ENCODE measurements at places on chromosomes 6 and 20.

- ATAC-seq, result no peak
Measured at GRCh38 chr20:52426856-52427255, 235.3 kb upstream of the ZFP64 start.

GRCh38 chr20:53943522-53944291 is 126.7 kb downstream of the BCAS1 start:
- ATAC-seq, result peak; percentile 31

GRCh38 chr6:26044140-26045064 is 42.8 kb upstream of the HFE start:
- ATAC-seq, result peak; percentile 9

- ATAC-seq, result no peak
Measured at GRCh38 chr6:6695625-6696276, 107.2 kb downstream of the LY86 start.

GRCh38 chr6:163661272-163661671 is 246.8 kb downstream of the QKI start:
- no peak for ATAC-seq

DNA sequence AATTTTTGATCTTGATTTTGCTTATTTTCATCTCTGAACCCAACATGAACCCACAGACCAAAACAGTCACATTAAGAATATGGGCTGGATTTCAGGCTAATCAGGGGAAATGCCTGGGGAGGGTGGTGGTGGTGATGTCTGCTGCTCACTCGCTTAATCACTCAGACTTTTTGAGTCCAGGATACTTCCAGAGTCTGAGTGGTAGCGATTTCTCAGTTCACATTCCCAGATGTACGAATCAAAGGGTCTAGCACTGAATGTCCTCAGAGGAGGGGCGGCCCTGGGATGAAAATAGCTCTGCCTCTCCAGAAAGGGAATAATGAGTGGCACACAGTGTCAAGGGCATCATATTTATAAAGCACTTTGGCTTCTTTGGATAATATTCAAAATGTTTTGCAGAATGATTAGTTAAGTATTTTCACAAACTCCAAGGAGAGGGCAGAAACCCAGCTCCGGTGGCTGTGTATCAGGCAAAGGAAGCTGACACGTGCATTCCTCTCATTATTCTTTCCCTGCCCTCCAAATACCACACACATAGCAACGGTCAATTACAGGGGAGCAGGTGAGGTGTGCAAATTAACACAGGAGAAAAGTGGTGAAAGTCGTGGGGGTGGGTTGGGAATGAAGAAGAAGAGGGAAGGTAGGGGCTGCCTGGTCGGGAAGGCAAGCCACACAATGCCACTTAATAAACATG is 345.2 kb upstream of the RSPO3 start:
- no peak for ATAC-seq

DNA sequence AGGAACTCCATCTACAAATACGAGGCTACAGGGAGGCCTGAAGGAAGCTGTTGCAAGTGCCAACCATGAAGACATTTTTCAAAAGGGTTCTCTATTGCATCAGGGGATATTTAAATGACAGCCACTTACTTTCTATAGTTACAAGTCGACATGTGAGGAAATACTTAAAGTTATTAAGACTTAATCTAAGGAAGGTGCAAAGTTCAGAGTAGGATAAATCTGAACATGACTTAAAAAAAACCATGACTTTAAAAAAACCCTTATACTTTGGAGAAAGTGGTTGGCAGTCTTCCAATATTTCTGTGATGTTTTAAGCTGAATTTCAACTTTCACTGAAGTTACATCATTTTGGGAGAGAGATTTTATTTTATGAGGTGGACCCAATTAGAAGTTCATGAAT is 56.3 kb upstream of the EMILIN3 start:
- ATAC-seq, result no peak

DNA sequence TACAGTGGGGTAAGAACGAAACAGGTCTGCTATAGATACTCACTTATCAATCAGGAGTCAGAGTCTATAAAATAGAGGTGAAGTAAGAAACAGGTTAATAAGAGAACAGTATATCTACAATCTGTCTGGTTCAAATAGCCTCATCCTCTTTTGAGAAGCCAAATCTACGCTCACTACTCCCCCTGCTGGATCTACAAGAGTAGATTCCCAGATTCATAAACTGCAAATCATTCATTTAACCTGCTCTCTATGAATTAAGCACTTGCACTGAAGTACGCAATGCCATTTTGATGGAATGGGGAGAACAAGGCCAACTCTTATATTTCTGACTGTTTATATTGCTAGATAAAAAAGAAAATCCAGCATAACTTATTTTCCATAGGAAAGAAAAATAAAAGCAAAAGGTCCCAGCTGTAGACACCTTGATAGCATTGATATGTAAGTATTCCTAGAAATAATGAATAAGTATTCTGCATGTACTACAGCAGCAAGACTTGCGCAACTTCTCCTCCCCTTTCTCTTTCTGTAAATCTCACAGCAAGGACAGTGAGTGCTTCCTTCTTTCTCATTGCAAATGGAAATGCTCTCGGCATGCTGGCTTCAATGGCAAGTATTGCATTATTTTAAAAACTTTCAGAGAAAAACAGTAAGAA is 92.3 kb downstream of the RFX6 start:
- peak; percentile 81 for ATAC-seq

GRCh38 chr20:4828830-4829513 is 107.3 kb downstream of the PRND start:
- no peak for ATAC-seq

DNA sequence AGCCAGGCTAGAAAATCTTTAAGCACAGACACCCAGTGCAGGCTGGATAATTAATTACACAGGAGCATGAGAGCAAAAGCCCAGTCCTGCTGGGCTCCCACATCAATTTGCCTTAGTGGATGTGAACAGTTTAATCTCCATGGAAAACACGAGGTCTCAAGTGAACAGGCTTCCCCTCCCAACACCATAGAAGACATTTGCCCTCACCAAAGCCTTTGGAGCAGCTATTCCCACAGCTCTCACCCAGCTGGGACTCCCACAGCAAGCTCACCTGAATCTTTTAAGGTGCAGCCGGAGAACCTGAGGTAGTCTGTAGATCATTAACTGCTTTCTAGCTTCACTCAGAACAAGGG is 12.0 kb downstream of the TOMM6 start:
- ATAC-seq, result no peak

GRCh38 chr6:37083243-37084138 is 78.0 kb downstream of the FGD2 start:
- ATAC-seq, result peak; percentile 33

DNA sequence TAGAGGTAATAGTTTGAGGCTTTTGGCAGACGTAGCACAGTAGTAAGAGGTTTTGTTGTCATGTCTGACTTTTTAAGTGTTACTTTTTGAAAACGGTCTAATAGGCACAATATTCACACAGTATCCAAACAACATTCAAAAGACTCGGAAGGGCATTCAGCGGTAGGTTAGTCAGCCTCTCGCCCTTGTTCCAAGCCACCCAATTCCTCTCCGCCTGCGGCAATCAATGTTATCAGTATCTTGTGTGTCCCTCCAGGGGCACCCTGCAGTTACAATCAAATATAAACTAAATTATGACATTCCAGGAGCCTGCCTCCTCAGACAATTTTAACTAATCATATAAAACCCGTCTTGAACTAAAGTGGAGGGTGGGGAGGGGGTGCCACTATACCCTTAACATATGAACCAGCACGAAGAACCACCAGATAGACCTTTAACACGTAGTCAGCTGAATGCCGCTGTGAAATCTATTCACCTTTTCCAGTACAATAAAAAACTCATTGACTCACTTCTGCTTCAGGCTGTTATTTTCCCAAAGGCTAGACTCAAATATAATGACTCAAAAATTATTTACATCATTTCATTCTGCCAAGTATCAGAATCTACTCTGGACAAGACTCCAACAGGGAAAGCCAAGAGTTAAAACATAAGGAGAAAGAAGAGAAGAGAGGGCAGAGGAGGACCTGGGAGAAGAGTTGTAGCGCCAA is 1.6 kb downstream of the TENT5A start:
- ATAC-seq, result no peak

DNA sequence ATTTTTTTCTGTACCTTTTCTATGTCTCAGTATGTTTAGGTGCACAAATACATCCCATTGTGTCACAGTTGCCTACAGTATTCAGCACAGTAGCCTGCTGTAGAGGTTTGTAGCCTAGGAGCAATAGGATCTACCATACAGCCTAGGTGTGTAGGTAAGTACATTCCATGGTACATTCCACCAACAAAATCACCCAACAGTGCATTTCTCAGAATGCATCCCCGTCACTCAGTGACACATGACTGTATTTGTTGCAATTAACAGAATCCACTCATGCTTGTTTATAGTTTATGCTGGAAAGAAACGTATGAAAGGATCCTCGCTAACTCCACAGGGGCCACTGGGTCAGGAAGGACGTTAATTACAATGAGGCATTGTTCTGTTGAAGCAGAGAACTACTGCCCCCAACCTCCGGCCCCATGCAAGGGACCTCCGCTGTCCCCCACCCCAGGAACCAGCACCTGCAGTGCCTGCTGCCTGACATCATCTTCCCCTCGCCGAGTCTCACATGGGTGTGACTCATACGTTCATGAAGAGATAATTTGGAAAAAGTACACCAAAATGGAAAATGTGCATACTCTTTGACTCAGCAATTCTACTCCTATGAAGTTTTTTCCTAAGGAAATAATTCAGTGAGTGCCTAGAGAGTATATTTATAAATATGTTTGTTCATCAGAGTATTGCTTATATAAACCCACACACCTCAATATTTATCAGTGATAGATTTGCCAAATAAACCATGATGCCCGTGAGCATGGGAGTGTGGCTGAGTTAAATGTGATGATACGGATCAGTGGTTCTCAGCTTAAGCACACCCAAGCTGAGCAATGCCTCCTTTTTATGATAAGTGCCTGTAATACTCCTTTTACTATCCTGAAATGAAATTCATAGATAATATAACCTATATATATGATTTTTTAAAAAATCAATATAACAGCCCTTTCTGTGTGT is 156.4 kb upstream of the ECI2 start:
- no peak for ATAC-seq

- no peak for ATAC-seq
Measured at GRCh38 chr20:62621251-62622110, 20.8 kb upstream of the SLCO4A1 start.

- no peak for ATAC-seq
Measured at GRCh38 chr6:41605649-41606048, 32.6 kb upstream of the MDFI start.

DNA sequence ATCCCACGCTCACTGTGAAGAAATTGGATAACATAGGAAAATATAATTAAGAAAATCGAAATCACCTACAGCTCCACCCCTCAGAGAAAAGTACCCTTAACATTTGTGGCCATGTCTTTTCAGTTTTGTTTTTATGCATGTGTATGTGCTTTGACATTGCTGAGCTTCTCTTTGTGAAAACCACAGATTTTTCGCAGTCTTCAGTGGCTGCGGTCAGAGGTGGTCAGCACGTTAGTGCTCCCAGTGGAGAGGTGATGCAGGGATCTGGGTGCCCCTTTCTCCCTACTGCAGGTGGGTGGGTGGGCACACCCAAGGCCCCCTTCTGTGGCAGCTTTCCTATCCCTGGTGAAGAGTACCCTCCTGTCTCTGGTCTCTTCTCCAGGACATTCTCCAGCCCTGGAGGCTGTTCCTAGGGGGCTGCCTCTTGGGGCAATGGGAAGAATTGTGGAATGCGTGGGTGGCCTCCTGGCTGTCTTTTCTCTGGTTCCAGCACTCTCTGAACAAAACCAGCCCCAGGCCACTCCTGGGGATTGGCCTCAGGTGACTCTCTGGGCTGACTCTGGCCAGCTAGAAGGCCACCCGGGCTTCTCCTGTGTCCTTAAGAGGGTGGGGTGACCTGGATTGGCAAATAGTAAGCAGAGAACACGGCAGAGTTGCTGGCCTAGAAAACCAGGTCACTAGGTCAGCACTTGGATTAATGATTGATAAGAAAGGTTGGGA is 49.8 kb upstream of the FANCE start:
- ATAC-seq, result no peak

GRCh38 chr6:166957087-166957804 is 896 bp upstream of the RNASET2 start:
- ATAC-seq, result peak; percentile 27

- ATAC-seq, result no peak
Measured at GRCh38 chr20:35638751-35639150, 23.1 kb downstream of the SPAG4 start.

- no peak for ATAC-seq
Measured at GRCh38 chr20:57027777-57028176, 238.7 kb downstream of the BMP7 start.
